ENCODE measurements at places on chromosomes 5 and 9. TPM values are rescaled to one million over a fixed set of nuclear protein-coding genes. Genes with fewer than 3 reads are reported as not detected.

PCDHGC4 gene
- 0.11 TPM for polyA plus RNA-seq

BARHL1 gene
- polyA plus RNA-seq: not detected

SGCD gene
- 71.2 TPM for polyA plus RNA-seq

PRDM9 gene
- polyA plus RNA-seq: not detected

IFNA14 gene
- polyA plus RNA-seq: not detected

AUH gene
- polyA plus RNA-seq: 8.9 TPM

ATP10B gene
- polyA plus RNA-seq: not detected

TXNDC8 gene
- polyA plus RNA-seq: not detected

- DNase-seq: peak; percentile 82
These were observed 207.8 kb downstream of the SEMA5A start for GRCh38 chr5:9337928-9338595.

DNA sequence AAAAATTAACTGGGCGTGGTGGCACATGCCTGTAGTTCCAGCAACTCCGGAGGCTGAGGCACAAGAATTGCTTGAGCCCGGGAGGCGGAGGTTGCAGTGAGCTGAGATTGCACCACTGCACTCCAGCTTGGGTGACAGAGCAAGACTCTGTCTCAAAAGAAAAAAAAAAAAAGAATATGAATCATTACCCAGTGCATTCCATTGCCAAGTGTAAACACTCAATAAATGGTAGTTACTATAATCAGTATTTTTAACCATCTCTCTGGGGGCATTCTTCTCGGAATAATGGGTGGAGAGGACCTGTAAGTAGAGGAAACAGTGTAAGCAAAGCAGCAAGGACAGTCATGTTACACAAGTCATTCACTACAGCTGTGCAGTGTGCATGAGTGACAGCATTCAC lies 13.8 kb upstream of the RANBP17 start:
- peak; percentile 35 for DNase-seq

GRCh38 chr5:180154821-180155364 lies 54.1 kb downstream of the RASGEF1C start:
- DNase-seq: no peak

- DNase-seq: peak; percentile 5
These were observed 42.7 kb downstream of the FBXL17 start for GRCh38 chr5:108339220-108339619.

DNA sequence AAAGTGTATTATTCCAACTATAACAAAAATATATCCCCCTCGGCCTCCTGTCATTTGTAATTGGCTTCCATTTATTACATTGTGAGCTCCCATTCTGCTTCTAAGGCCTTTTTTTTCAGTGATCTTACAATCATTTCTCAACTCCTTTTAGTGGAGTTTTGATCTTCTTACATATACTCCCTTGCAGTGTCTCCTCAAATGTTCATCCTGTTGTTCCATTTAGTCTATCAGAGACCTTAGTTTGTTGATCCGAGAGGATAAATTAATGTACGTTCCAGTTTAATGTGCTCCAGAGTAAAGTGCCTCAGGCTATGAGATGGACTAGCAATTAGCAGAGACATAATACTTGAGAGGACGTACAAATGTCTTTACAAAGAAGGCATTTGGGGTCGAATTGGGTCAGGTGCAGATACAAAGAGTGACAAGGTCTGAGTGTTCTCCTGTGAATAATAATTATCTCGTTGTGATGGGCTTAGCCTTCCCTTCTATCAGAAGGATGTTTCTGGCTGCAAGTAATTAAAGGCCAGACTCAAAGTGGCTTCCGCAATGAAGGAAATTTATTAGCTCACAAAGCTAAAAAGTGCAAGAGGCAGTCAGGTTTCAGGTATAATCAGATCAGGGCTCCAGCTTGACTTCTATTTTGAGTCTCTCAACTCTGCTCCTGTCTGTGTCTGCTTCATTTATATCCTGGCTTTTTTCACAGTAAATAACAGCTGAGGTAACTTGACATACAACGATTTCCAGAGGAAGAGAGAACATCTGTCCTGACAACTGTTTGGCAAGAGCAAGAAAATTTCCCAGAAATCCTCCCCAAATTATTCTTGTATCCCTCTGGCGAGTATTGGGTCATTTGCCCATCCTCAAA lies 30.1 kb downstream of the ARRDC3 start:
- DNase-seq: no peak

DNA sequence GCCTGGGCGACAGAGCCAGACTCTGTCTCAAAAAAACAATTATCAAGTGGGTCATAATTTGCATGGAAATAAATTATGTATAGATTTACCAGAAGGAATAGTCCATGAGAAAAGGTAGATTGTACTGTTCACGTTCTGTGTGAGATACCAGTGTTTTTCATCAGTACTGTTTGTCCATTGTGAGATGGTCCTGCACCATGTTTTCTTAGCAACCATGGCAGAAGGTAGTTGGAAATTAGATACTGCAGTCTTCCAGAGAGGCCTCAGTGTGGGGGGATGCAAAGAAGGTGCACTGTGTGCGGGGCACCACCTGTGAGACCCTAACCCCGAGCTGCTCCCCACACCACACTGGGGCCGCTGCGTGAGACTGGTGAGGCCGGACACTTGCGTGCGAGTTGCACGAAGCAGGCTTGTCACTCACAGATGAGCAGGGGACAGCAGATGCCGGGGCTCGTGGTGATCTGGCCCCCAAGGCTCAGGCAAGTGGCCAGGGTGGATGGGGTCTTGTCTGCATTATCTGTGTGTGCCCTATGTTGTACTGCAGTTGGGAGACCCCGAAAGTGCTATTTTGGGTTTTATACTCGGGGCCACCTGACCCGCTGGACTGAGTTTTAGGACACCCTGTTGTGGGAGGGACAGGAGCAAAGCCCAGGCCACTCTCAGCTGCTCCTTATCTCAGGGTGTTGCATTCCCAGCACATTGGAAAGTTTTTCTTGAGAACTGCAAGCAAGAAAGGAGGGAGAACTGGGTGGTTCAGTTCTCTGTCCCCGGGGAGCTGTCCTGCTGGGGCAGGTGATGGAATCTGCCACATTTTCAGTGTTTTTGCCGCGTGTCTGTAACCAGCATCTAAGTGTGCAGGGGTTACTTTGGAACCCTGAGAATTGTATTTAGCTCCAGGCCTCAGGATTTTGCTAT lies 61.9 kb downstream of the EHMT1 start:
- no peak for DNase-seq

GRCh38 chr9:130042406-130042884 lies 544 bp downstream of the FNBP1 start:
- peak; percentile 63 for DNase-seq

- DNase-seq: peak; percentile 41
These were observed 130.4 kb upstream of the RASA1 start for GRCh38 chr5:87137283-87137682.

DNA sequence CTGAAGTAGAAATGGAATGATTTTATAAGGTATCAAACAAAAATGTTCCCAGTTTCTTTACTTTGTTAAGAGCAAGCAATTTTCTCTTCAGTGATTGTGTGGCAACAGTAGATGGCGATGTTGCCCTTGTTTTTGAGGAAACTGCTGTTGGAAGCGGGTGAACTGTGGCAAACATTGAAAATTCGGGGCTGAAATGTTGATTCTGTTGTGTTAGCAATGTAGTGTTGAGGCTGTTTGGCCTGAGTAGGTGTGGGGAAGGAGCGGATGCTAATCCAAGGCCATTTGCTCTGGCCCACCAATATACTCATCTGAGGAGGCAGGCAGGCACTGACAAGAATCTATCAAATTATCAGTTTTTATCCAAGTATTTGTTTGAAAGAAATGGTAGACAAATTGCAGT lies 129.8 kb downstream of the SLC12A2 start:
- DNase-seq: peak; percentile 80

DNA sequence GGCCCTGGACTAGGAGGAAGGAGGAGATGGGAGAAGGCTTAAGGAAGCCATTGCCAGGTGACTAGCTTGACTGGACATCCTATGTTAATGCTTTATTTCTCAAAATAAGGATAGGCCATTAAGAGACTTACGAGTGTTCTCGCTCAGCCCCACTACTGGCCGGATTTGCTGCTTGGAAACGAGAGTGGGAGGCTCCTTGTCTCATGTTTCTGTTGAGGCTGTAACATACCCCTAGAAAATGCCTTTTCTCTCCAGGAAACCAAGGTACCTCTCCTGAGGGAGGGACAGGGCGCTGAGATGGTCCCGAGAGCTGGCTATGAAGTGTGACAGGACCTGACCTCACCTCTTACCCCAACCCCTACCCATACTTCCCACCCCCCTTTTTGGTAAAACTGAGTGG lies 60.0 kb downstream of the RALGPS1 start:
- DNase-seq: no peak

DNA sequence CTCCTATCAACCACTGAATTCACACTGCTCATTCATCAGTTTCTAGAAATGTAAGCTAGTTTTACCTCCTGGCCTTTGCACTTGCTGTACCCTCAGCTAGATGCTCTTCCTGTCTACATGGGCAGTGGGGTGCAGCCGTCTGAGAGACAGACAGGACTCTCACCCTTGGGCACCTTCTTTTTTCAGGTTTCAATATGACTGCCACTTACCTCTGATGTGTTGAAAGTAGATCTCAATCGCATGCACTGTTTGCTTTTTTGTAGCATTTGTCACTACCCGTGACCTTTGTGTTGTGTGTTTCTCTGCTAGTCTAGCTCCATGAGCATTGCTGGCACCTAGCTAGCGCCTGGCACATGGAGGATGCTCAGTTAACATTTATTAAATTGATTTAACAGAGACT lies 403.1 kb upstream of the TRPC7 start:
- no peak for DNase-seq

- DNase-seq: no peak
These were observed 96.0 kb downstream of the TARS1 start for GRCh38 chr5:33536802-33537201.

DNA sequence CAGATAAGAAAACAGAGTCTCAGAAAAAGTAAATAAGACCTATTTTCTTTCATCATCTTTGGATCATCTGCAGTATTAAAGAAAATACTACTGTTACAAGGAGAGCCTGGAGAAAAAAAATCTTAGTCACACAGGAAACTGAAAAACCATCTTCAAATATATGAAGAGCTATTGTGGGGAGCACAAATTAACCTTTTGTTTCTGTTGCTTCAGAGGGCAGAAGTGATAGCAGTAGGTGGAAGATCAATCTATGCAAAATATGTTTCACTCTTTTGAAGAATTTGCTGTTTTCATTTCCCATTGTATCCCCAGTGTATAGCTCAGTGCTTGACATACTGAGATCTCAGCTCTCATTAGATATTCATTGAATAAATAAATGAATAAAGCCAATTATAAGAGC lies 13.1 kb upstream of the CEMIP2 start:
- DNase-seq: no peak

DNA sequence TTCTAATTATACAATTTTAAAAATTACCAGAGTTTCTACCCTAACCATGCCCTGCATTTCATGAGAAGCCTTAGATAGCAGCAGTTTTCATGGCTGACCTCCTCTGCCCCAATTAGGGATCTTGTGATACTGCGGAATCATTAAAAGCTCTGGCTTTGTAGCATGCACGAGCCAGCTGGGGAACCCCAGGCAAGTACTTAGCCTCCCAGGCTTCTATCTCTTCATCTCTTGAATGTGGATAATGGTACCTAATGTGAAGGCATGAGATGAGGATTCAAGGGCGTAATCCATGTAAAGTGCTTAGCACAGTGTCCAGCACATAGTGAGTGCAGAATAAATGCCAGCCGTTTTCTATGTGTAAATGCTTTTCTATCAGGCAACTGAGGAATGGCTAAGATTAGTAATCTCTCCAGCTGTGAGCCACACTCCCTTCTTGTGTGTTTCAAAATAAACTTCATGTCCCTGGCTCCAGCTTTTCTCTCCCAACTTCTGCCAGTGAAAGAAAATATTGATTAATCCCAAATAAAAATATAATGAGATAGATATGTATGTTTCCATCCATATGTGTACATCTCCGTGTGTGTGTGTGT lies 88.4 kb downstream of the APBA1 start:
- DNase-seq: peak; percentile 35

GRCh38 chr9:6667633-6668280 lies 22.2 kb upstream of the GLDC start:
- DNase-seq: peak; percentile 41

DNA sequence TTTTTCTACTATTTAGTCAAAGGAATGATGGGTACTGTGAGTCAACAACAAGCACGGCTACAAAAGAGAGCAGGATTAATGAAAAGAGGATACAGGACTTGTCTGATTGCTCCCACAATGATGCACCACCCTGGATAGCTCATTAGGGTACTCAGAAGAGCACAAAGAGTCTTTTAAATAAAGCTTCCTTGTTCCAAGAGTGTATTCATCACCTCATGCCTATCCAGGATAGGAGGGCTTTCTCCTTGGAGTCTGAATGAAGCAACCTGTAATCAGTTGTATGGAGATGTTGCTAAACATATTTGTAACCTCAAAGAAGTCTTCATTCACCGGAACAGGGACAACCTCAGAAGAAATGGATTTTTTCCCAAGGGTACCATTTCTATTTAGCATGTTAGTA lies 219.5 kb upstream of the TMEM161B start:
- no peak for DNase-seq

DNA sequence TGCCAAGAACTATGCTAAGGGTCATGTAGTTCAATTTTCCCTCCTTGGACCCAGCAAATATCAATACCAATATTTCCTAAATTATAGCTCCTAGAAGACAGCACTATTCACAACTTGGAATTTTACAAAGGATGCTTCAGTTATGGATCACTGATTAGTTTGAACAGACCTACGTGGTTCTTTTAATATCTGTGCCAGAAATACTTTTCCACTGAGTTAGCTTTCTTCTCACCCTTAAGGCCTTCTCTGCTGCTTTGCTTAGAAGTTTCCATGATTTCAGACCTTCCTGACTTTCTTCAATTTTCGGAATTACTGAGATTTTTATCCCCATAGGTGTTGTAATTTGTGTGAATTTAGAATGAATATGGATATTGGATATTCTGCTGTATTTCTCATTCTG lies 380.4 kb downstream of the PSAT1 start:
- peak; percentile 77 for DNase-seq

DNA sequence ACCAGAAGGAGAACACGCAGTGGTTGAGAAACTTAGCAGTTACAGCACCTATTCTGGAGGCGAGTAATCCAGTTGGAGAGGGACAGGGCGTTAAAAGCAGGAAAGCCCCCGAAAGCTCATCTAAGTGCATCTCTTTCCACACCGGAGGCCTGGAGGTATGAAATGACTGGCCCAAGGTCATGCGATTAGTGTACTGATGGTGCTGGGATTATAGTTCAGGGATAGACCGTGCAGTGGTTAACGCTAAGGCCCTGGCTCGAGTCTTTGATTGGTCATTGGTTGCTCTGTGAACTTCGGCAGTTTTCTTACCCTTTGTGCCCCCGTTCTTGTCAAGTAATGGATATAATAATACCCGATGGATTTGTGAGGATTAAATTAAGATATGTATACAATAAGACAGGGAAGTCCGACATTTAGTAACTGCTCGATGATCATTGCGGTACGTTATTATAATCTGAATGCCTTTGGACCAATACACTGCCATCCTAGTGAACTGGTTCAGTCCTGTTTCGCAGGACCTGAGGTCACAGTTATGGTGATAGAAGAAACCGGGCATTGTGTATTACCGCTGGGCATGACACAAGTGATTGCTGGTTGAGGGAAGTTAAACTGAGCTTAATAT lies 960 bp downstream of the CANX start:
- peak; percentile 80 for DNase-seq

GRCh38 chr5:181186986-181187499 lies 18.0 kb downstream of the TRIM7 start:
- peak; percentile 58 for DNase-seq

GRCh38 chr5:53334431-53334941 lies 145.9 kb upstream of the FST start:
- DNase-seq: peak; percentile 90

GRCh38 chr5:76867827-76868693 lies 18.2 kb downstream of the S100Z start:
- DNase-seq: peak; percentile 77

- no peak for DNase-seq
These were observed 32.4 kb downstream of the CXXC5 start for GRCh38 chr5:139680368-139681111.
